ENCODE measurements at places on chromosomes 5 and 9.

DNA sequence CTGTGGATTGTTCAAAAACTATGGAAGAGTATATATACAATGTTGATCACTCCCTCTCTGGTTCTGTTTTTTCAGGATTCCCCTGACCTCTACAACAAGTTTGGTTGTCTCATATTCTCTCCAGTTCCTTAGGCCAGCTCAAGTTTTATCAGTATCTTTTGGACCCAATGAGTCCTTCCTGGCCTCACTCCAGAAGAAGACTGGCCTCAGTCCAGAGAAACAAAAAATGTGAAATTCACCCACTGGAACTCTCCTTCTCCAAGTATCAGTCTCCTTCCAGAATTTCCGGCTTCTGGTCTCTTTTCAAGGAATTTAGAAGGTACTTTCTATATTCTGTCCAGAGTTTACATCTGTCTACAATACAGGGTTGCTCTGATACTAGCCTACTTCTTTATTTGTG is 537.8 kb upstream of the FTMT start:
- no peak for DNase-seq

DNA sequence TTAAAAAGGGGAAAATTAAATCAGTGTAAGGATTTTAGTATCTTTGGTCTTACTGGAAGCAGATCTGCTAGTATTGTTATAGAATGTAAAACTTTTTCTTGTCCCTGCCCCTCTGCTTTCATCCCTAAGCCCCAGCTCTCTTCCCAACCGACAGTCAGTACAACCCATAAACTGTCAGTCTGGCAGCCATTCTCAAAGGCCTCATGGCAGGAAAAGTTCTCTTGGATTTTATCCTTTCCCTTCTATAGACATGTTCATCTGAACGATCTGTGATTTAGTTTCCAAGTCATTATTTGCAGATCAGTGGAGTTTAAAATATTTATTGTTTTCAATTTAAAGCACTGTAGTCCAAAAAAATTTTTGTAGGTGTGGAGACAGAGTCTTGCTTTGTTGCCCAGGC is 39.2 kb downstream of the ARRDC3 start:
- DNase-seq = no peak

GRCh38 chr5:60026161-60026560 is 132.6 kb upstream of the PDE4D start:
- no peak for DNase-seq

GRCh38 chr5:31124026-31124425 is 69.5 kb upstream of the CDH6 start:
- DNase-seq = no peak

DNA sequence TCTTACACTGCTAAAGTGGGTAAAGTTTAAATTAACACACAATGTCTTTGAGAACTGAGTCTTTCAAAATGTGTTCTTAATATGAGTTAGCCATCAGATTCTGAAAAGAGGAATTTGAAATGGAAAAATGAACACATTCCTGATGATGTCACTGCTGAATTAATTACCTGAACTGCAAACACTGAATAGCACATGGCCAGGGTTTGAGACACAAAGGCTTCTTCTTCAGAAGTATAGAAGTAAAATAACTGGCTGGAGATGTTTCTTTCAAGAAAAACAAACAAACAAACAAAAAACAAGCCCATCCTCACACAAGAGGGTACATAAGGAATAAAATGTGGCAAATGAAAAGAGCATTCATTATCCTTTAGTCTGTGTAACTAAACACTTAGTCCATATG is 7.1 kb downstream of the GLIS3 start:
- DNase-seq = peak; percentile 31

GRCh38 chr9:106697750-106698502 is 165.0 kb upstream of the ZNF462 start:
- peak; percentile 57 for DNase-seq

- DNase-seq = no peak
Observed at GRCh38 chr5:172606156-172606785, 34.8 kb upstream of the NEURL1B start.

DNA sequence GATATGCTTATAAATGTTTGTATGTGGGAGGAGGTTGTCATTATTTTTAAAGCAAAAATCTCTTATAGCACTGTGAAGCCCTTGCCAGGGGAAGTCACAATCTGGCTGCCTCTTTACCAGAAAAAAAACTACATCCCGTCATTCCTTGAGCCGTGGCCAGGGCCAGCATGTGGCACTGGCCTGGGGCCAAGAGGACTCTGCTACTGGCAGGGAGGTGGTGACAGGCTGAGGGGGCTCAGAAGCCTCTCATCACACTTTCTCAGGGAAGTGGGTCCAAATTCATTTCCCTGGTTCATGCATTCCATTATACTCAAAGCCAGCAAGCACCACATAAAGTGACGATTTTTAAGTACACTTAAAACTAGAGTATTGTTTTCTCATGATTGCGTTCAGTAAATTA is 457.3 kb downstream of the ZNF608 start:
- DNase-seq = no peak

DNA sequence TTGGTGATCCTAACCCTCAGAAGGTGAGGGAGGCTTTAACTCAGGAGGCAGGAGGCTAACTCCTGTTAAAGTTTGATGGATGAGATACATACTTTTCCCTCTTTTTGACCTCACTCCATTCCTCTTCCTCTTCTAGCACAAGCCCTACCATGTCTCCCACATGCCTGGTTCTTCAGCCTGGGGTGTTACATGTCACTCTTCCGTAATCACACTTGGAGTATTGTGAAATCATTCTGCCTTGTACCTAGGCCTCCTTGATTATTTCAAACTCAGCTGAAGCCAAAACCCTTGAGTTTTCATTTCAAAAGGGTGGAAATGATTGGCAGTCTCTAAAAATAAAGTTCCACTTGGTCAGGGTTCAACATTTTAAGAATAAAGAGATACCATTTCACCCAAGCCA is 1.8 kb downstream of the PLAC8L1 start:
- no peak for DNase-seq
